ENCODE measurements at places on chromosomes 7 and 10.

DNA sequence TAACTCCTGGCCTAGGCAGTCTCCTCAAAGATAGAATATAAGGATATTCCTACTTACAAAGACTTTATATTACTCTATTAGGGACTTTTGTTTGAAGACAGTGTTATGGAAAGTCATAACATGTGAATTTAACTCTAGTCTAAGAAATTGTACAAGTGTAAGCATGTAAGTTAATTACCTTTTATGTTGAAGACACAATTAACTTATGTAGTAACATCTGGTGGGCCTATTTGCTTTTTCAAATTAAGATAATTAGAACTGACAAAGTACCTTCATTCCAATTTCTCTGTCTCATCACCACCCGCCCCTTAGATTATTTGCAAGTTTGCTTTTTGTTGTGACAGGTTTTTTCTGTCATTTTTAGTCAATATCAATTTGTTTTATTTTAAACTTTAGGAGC lies 126.0 kb upstream of the THSD7A start:
- DNase-seq = no peak

DNA sequence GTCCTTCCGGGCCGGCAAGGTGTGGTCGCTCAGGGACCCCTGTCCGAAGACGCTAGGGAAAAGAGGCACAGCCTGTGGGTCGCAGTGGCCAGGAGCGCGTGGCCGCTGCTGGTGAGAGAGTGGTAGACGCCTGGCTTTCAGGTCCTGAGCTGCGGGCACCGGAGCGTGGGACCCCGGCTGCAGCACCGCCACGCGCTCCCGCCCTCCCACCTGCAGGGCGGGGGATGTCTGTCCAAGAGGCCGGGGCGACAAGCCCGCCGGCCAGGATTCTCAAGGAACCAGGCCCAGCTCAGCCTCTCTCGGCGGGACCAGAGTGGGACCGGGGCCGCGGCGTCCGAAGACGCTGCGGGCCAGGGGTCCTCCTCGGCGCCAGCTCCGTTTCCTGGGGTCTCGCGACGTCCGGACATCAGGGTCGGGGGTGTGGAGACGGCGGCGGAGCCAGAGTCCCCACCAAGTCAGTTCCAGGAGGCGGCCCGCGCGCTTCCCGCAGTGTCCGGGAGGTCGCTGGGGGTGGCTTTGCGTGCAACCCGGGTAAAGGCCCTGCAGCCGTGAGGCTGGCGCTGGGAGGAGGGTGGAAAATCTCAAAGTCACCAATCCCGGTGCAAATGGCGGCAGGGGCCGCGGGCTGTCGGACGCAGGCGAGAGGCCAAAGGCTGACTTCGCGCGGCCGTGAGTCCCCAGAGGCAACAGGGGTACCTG lies 5.5 kb downstream of the ZNF503 start:
- no peak for DNase-seq

DNA sequence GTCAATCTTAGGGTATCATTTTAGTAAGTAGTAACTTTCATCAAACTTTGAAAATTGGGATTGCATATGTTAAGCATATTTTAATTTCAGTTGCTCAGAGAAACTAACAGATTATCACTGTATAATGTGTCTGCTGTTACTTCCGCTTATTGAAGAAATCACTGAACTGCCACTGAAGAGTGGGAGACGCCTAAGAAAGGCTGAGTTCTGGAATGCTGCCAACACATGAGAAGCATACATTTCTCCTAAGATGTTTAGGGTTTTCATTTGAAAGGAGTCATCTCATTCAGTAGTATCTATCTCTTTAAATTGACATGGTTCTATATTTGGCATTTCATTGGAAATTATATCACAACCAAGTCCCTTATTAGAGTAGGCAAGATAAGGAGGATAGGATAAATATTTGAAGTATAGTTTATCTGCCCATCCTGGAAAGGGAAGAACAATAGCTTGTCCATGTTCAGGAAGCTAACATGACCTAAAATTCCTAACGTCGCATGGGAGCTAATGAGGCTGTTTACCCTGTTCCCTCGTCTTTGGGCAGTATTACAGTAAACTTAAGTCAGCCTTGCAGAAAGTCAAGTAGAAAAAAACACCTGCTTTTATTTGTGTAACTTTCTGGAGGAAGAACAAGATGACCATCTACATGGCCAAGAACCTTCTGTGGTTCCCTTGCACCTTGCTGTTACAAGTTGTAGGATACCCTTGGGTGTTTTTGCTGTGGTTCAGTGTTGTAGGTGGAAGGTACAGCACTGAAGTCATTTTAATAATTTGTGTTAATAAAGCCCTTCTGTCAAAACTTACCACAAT lies 67.3 kb downstream of the NHLRC2 start:
- DNase-seq = no peak

GRCh38 chr7:156059369-156059768 lies 247.1 kb upstream of the SHH start:
- no peak for DNase-seq

DNA sequence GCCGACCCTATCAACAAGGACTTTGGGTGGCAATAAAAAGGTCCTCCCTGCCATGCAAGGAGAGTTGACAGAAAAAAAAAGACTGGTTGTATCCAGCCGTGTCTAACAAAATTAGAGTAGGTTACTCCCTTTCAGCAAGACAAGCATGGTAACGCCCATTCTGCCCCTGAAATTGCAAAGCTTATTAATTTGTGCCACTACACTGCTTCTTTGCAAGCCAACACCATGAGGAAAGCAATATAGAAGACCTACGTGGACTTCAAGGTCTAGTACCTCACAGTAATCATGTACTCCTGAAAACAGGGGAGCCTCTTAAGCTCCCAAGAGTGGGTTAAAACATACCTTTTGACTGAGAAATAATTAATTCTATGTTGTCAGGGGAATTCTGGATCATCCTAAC lies 90.3 kb downstream of the FRMPD2 start:
- no peak for DNase-seq

GRCh38 chr7:29853789-29854188 lies 47.5 kb downstream of the WIPF3 start:
- no peak for DNase-seq

- no peak for DNase-seq
Observed at GRCh38 chr10:131786756-131787605, 113.8 kb upstream of the PPP2R2D start.

GRCh38 chr10:127899766-127900387 lies 7.0 kb upstream of the PTPRE start:
- no peak for DNase-seq

- no peak for DNase-seq
Observed at GRCh38 chr10:123787566-123787965, 104.0 kb downstream of the CPXM2 start.

GRCh38 chr7:7989616-7990440 lies 21.2 kb downstream of the GLCCI1 start:
- DNase-seq = no peak

- no peak for DNase-seq
Observed at GRCh38 chr10:33416209-33416608, 81.7 kb upstream of the NRP1 start.

- DNase-seq = no peak
Observed at GRCh38 chr10:47300429-47300931, 483 bp downstream of the GDF10 start.

GRCh38 chr10:63713191-63714144 lies 192.3 kb downstream of the REEP3 start:
- DNase-seq = no peak

DNA sequence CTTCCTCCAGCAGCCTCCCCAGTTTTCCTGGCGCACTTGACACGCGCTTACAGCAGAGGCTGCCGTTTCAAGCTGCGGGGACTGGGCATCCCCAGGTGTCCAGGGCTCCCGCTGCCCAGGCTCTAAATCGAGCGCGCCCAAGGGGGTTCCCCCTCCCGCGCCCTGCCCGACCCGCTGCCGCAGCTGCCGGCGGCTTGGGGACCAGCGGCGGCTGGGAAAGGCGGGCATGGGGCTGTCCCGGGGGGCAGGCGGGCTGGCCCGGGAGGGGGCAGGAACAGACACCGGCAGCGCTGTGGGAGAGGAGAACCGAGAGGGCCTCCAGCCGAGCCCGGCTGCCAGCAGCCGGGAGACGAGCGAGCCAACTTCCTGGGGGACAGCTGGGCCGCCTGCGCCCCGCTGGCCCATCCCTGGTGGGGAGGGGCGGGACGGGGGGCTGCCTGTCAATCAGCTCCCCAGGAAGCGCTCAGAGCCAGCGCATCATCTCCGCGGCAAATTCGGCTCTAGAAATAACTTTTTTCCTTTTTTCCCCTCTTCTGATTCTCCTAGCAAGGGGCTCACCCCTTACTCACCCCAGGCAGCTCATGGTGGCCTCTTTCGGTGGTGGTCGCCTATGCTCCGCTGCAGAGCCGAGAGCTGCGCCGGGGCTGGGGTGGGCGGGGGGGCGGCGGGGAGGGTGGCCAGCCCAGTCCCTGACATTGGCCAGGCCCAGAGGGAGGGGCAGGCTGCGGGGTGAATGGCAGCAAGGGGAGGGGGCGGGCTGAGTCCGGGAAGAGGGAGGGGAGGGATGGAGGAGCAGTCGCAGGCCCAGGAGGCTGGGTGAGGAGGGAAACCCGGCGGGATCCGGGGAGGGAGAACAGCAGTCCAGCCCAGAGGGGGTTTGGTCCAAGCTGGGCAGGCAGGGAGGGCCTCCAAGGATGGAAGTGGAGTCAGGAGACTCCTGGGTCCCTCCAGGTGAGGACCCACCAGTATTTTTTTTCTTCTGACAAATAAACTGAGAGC lies 14.7 kb downstream of the GRID2IP start:
- no peak for DNase-seq

DNA sequence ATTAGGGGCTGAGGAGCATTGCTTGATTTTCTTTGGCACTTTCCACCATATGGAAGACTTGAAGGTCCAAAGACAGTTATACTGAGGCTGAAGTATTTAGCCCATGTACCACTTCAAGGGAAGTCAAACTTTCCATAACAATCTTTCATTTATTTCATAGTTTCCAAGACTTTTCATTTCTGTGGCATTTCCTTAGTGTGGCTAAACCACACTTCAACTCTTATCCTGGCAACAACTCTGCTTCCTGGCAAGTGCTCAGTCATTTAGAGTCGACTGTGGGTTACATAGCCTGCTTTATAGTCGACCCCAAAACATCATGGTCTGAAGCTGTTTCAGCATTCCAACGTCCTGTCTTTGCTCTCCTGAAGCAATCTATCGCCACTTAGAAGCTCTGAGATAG lies 343.0 kb upstream of the SEMA3D start:
- no peak for DNase-seq

- DNase-seq = no peak
Observed at GRCh38 chr7:150450491-150451001, at the start of gene GIMAP8. TSS of gene GIMAP8 (plus strand) at chr7:150450630. CDS start at chr7:150466699, 16,069 bp downstream.

DNA sequence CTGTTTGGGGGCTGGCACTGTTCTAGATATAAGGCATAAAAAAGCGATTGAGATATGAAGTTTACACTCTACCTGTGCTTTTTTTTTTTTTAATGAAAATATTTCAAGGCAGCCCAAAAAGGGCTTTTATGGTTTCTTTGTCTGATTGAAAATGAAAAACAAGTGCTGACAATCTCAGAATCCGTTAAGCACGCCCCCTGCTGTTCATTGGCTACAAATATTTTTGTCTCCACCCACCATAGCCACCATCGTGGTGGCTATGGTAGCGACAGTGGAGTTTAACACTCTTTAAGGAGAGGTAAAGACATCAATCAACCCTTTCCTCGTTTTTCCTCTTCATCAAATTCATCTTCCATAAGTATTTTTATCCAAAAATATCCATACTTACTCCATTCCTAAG lies 94.2 kb downstream of the CD36 start:
- no peak for DNase-seq

GRCh38 chr7:90843472-90843871 lies 247.4 kb downstream of the CDK14 start:
- no peak for DNase-seq

GRCh38 chr10:80407812-80408241 lies 524 bp upstream of the PRXL2A start:
- no peak for DNase-seq

- no peak for DNase-seq
Observed at GRCh38 chr7:37826825-37827224, 21.6 kb upstream of the NME8 start.

DNA sequence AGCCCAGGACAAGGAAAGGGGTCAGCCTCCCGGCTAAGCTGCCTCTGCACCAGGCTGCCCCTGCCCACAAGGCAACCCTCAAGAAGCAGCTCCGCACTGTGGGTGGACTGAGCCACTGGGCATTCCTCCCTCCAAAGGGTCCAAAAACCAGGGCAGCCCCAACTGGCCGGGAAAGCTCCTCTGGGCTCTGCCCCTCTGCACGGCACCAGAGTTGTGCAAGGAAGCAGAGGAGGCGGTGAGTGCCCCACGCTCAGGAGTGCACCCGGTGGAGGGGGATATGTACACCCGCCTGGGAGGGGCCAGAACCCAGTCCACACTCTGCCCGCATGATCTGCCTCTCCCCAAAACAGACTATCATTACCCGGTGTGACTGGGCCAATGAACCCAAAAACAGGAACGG lies 43.8 kb downstream of the PTPRN2 start:
- no peak for DNase-seq

GRCh38 chr10:12372846-12373245 lies 23.5 kb downstream of the CAMK1D start:
- DNase-seq = no peak

- no peak for DNase-seq
Observed at GRCh38 chr7:156503196-156503595, 137.4 kb upstream of the RNF32 start.

- DNase-seq = peak; percentile 96
Observed at GRCh38 chr10:103645141-103646054, 151.9 kb downstream of the NEURL1 start.

DNA sequence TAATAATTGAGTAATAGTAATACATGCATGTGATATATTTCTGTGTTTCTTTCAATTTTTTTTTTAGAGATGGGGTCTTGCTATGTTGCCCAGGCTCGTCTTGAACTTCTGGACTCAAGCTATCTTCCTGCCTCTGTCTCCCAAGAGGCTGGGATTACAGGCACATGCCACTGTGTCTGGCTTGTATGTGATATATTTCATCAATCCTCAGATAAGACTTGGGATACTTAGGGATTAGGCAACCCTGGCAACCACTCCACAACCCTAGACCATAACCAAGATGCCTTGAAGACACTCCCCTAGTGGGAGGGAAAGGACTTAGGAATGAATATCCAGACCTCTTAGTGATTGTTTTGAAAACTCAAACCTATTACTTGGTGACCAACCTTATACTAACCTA lies 154.8 kb downstream of the CCDC3 start:
- DNase-seq = no peak

DNA sequence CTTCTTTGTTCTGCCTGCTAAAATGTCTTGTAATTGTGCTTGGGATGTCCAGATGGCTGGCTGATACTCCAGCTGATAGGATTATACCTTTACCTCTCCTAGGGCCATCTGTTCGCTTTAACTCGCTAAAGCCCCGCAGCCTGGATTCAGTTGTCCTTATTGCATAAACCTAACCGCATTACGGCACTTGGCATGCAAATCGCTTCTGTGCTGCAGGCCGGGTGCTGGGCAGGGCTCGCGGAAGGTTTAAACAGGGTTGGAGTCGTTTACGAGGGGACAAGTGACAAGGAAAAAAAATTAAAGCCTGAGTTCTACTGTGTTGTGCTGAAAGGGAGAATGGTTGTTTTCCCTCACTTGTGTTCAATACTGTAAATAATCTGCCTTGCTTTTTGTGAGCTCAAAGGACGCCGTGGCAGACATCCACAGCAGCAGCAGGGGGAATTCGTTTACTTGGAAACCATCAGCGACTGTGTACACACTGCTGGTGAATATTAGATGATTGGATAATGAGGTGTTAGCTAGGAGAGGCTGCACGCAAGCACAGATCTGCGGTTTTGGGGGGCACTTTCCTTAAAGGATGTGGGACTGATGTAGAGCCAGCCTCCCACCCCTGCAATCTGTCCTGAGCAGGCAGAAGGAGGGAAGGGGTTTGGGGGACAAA lies 93.0 kb downstream of the EBF3 start:
- DNase-seq = no peak

Data from GM04504 (cell line).